Activated gamma-delta T cell treated with anti-CD3 and anti-CD28 coated beads, Interleukin-2, amount 50 U/mL, for 16 hours (primary cell): ENCODE measurements at places on chromosomes 7 and 10.

GRCh38 chr7:112067632-112068540 is 138.3 kb downstream of the DOCK4 start:
- DNase-seq, result no peak

DNA sequence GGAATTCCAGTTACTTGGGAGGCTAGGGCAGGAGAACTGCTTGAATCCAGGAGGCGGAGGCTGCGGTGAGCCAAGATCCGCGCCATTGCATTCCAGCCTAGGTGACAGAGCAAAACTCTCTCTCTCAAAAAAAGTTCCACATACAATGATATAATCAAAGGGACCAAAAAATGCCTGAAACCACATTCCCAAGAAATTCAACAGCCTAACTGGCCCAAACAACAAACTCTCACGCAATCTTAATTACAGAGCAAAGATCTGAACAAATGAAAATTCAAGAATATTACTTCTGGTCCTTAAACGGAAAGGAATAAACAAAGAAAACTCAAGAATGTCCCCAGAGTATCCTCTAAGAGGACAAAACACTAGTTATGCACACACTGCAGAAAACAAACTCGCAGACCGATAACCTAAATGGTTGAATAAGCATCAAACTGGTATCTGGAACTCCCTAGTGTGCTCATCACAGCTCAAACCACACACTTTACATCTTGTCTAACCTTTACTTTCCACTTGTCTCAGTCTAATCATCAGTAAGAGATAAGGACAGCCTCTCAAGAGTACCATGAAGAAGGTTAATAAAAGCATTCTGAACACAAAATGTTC is 3.7 kb downstream of the OGA start:
- no peak for DNase-seq

DNA sequence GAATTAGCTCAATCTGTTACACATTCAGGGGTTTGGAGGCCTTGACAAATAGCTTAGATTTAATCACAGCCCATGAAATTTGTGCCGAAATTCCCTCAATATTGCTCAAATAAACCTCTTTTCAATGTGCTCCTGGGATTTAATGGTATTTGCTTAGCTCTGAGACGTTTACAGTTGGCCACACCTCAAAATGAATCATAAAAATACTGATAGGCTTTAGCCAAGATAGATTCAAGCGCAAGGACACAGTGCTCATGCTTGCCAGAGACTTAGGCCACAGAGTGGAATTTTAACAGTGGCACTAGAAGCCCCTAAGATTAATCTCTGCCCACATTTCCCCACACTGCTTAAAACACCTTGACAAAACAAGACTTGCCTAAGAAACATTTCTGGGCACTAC is 2.3 kb upstream of the SEMA3C start:
- DNase-seq, result no peak

DNA sequence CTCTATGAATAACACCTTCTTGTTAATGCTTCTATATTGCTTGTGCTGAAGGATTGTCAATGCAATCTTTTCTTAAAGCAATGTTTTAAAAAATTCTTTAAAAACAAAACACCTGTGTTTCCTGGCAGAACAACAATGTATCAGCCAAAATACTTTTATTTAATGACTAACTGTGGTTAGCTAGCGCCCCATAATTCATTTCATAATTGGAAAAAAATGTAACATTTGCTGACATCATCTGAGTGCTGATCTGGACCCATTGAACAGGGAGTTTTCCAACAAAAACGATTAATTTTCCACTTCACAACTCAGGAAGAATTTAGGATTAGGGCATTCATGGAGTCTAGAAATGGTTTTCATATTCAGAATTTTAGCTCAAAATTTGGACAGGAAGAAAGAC is 137.6 kb upstream of the CDK6 start:
- no peak for DNase-seq
